ENCODE measurements at places on chromosomes 4 and X.

DNA sequence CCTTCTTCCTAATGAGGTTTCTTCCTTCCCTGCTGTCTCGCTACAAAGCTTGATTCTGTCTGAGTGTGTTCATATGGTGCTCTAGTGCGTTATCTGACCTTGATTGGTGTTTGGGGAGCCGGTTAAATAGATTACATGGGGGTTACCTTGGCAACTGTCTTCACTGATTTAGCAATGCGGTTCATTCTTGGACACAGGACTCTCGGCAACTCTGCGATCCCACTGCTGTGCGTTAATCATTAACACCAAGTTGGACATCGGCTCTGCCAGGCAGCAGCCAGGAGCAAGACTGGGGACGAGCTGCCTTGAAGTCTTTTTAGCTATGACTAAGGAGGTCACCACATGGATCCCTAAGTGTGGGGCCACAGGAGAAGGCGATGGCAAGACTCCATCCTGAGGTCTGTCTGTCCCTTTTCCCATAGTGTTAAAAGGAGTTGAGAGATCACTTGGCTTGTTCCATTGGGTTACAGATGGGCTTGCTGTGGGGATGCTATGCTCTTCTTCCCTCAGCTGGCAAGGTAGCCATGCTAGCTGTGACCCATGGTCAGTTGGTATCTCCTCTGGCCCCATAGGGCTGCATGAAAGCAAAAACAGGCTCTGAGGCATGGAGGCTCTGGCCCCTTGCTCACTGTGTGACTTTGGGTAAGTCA, 93.4 kb upstream of the MAMLD1 start:
- DNase-seq = no peak

GRCh38 chr4:41196633-41197332, 17.6 kb downstream of the APBB2 start:
- DNase-seq = no peak

DNA sequence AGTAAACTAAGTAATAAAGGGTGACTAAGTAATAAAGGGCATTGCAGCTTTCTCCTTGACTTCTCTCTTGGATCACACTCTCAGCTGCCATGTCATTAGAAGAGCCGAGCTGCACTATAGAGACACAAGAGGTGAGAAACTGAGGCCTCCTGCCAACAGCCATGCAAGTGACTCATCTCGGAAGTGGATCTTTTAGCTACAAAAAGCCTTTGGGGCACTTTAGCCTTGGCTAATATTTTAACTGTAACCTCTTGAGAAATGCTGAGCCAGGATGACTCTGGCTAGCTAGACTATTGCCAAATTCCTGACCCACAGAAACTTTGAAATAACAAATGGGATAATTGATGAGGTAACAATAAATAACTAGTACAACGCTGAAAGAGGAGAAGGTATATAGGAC, 1.5 kb upstream of the NEIL3 start:
- no peak for DNase-seq

GRCh38 chr4:86564795-86565194, 29.3 kb upstream of the PTPN13 start:
- DNase-seq = no peak

- DNase-seq = no peak
Observed at GRCh38 chr4:174107746-174108354, 175.6 kb downstream of the FBXO8 start.

All from activated CD8-positive, alpha-beta memory T cell treated with anti-CD3 and anti-CD28 coated beads, Interleukin-2, amount 50 U/mL, for 4 hours (primary cell).